ENCODE measurements at places on chromosomes 1 and 21.

- DNase-seq: no peak
Measured at GRCh38 chr1:93331412-93331811, 14.3 kb upstream of the DR1 start.

DNA sequence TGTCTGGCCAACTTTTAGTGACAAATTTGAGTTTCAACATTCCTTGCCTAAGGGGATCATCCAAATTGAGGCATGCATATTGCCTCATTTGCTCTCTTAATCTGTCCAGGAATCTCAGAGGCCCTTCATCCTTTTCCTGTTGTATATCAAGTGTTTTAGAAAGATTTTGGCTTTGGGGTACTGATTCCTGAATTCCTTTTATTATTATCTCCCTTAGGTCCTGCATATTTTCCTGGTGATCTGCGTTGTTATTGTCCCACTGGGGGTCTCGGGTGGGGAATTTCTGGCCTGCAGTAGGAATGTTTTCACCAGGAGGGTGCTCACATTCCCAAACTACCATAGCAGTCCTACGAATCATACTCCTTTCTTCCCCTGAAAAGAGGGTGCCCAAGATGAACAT, 4.4 kb upstream of the AADACL3 start:
- no peak for DNase-seq

DNA sequence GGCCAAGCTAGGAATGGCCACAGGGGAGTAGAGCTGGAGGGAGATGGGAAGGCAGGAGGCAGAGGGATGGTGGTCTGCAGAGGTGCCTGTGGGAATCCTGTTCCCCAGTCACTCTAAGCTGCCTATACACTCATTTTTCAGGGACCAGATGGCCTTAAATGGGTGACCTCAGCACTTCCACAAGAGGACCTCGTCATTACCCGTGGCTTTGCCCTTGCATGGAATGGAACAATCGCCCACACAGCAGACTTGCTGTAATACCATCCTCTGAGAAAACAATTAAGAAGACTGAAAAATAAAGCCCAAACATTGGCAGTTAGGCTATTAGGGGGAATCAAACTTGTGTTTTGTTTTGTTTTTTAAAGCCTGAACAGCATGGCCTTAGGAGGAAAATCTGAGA, 12.9 kb upstream of the TNN start:
- DNase-seq: no peak

DNA sequence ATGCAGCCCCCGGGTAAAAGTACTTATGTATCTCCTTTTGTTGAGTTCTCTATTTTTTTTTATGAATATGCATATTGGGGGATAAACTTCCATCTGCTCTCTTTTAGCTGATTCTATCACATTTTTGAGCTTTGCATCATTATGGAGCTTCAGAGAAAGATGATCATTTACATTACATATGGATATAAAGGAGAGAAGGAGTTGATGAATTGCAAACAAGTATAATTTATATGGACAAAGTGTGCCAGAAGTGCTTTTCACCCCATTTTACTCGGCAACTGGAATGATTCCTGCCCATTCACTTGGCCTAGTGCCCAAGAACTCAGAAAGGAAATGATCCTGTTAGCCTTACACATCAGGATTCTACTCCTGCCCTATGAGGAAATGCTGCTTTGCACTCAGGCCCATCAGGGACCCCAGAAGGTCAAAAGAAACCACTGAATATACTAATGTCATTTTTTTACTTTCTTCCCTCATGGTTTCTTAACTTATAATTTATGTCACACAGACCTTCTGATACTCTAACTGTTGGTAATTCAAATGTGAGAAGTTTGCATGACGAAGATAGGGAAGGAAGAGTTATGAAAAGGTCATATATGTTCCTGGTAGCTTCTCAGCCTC, 65.6 kb downstream of the SAMSN1 start:
- DNase-seq: no peak

GRCh38 chr1:179366093-179366800, 476 bp downstream of the AXDND1 start:
- no peak for DNase-seq

GRCh38 chr1:174258148-174258550, 98.8 kb downstream of the RABGAP1L start:
- DNase-seq: peak; percentile 26

GRCh38 chr1:92730476-92730875, 54.4 kb downstream of the EVI5 start:
- no peak for DNase-seq

DNA sequence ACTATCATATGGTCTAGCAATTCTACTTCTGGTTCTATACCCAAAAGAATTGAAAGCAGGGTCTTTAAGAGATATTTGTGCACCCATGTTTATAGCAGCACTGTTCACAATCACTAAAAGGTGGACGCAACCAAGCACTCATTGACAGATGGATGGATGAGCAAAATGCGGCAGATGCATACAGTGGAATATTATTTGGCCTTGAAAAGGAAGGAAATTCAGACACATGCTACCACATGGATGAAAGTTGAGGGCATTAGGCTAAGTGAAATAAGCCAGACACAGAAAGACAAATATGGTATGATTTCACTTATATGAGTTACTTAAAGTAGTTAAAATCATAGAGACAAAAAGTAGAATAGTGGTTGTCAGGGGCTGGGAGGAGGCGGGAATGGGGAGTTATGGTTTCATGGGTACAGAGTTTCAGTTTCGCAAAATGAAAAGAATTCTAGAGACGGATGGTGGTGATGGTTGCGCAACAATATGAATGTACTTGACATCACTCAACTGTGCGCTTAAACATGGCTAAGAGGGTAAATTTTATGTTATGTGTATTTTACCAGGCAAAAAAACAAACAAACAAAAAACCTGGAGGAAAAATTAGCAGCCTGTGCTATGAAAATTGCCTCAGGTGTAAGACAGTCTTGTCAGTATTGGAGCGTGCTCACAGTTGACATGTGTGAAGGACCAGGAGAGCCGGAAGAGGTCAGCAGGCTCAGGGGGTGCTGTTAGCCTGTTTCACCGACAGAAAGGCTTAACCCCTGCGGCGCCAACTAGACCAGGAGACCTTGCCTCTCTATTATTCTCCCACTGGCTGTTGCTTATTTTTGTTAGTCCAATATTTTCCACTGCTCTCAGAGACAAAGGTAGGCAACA, 26.5 kb downstream of the CD247 start:
- no peak for DNase-seq

DNA sequence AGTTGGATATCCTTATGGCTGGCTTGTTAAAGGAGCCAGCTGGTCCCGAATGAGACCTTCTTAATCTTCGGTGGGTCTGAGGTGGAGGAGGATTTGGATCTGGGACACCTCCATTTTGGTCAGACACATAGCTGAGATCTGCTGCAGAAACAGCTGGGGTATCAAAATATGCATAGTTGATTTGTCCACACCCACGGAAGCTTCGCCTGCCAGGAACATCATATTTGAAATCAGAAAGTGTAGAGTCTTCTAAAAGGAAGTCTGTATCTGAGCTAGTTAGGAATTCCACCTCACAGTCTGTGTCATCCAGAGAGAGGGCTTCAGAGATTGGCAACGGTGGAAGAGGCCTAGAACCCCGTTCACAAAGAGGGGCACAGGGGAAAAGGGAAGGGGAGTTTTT, 12.3 kb downstream of the ERRFI1 start:
- DNase-seq: no peak

DNA sequence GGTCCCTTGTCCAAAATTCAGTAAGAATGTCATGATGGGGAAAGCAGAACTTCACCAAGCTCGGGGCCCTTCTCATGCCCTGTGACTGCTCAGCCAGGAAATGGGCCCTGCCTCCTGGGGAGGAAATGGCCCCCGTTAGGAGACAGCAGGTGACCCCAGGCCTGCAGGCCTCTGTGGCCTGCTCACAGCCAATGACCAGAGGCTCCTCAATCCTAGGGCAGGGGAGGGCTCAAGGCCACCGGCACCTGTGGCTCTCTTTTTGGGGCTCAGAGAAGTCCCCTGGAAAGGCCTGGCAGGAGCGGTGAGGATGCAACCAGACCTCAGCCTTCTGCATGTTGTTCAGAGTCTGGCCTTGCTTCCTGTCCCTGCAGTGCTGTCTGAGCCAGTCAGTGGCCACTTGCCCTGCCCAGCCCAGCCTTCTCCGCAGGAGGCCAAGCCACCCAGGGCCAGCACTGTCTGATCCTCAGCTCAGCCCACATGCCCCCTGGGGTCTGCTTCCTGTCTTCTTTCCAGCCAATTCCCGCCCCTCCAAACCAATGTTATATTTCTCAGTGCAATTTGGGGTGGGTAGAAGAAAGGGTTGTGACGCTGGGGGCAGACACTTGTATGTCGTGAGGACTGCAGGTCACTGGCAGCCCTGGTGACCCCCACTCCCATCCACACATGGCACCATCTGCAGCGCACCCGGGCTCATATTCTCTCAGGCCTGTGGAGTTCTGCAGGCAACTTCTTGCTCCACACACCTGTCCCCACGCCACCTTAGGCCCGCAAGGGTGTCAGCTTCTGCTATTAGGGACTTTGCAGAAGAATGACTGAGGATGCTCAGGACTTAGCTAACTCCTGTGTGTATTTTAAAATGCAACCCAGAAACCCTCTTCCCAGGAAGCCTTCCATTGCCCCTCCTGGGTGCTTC, 83.6 kb downstream of the ITPKB start:
- DNase-seq: no peak

- no peak for DNase-seq
Measured at GRCh38 chr21:16309250-16309971, 579.6 kb downstream of the USP25 start.

GRCh38 chr1:9321480-9321849, 28.8 kb downstream of the SPSB1 start:
- DNase-seq: no peak

- DNase-seq: no peak
Measured at GRCh38 chr1:41464885-41465284, 19.6 kb downstream of the EDN2 start.

GRCh38 chr1:153396461-153396860, 5.6 kb upstream of the S100A8 start:
- no peak for DNase-seq

GRCh38 chr1:30888391-30888790, 20.2 kb downstream of the SDC3 start:
- no peak for DNase-seq

DNA sequence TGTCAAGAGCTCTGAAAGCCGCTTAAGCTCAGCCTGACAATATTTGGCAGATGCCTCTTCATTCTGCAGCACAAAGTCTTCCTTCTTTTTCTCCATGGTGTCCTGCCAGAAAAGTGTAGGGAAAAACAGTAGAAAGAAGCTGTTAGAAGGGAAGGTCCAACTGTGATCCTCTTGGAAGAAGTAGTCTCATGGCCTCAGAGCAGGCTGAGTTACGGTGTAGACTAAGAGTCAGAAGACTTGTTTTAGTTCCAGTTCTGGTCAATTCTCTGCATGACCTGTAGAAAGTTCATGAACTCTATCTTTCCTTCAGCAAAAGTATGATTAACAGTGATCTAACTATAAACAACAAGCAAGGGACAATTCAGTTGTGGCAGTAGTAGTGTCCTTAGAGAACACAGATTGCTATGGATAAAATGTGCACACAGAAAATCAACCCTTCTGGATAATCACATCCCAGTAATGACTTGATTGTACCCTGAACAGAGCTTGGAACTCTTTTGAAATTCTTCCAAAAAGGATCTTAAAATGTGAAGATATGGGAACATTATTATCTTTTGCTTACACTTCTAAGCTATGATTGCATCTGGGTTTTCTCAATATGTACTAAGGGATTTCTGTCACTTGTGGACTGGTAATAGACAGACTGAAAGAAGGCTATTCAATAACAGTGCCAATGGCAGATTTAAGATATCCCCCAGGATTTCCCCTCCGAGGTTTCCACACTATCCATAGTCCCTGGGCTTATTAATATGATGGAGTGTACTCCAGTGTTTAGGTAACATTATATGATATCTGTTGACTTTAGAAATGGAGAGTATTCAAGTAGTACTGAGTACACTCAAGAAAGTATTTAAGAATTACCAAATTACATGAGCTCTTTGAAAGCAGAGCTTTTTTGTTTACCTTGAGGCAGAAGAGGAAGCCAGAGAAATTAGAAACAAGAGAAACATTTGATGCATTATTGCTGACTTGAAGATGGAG, 22.1 kb upstream of the GBP2 start:
- DNase-seq: no peak

- no peak for DNase-seq
Measured at GRCh38 chr21:36260802-36261201, 59.2 kb upstream of the MORC3 start.

- no peak for DNase-seq
Measured at GRCh38 chr1:6859415-6860343, 74.4 kb downstream of the CAMTA1 start.

DNA sequence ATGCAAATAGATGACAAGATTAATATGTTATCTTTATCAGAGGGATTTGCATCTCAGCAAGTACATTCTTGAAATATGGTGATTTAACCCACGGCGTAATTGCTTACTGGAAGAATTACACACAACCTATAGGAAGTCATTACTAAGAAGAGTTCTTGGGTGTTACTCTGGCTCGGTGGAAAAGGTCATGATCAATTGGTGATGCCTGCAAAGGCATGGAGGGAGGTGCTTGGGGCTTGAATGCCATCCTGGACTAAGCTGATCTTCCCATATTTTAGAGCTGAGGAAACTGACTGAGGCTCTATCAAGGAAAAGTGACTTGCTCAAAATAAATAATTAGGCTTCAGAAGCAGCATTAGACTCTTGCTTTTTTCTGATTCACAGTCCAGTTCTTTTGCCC, 137.5 kb upstream of the JUN start:
- no peak for DNase-seq

- peak; percentile 81 for DNase-seq
Measured at GRCh38 chr1:153532769-153533599, 2.8 kb downstream of the S100A6 start.

GRCh38 chr21:32182449-32182848, 96.4 kb downstream of the MIS18A start:
- DNase-seq: no peak

DNA sequence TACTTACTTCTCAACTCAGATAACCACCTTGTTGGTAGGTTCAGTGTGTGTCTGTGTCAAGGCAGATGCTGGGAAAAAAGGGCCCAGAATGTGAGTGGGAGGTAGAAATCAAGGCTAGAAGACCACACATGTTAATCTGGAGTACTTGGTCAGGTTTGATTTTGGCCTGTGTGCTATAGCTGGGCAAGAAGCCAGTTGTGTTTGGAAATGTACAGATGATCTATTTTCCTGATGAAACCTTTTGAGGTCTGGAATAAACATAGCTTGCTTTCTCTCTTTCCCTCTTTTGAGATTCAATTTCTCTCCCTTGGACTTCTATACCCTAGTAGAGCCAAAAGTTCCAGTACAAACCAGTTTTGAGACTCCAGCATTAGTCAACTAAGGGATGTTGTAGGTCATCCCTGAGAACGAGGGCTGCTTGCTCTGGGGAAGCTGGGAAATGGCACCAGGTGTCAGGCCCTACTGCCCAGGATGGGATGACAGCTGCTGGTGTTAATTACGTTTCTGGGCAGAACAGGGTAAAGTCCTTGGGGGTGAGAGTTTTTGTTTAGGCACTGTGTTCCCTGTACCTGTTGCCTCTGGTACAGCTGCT, 15.8 kb downstream of the MAPKAPK2 start:
- no peak for DNase-seq

All from stimulated activated CD4-positive, alpha-beta T cell treated with anti-CD3 and anti-CD28 coated beads, Interleukin-2, amount 100 ng/mL, for 48 hours (primary cell).